Activated CD4-positive, alpha-beta T cell treated with anti-CD3 and anti-CD28 coated beads, Interleukin-2, amount 50 U/mL, for 48 hours (primary cell): ENCODE measurements at places on chromosomes 11 and 22.

DNA sequence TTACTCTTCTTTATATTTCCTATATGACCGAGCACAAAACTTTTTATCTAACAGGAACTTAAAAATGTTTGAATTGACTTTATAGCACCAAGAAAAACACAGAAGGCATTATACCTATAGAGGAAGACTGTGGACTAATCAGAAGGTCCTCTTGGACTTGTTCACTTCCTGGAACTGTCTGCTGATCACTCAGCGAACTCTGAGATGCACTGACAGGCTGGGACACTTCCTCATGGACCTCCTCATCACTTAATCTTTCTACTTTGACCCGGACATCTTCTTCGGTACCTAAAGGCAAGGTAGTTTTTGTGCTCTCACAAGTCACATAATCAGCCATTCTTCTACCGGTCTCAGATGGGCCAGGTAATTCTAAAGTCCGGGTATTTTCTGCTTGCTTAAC, 54.0 kb downstream of the ZBTB44 start:
- no peak for DNase-seq

DNA sequence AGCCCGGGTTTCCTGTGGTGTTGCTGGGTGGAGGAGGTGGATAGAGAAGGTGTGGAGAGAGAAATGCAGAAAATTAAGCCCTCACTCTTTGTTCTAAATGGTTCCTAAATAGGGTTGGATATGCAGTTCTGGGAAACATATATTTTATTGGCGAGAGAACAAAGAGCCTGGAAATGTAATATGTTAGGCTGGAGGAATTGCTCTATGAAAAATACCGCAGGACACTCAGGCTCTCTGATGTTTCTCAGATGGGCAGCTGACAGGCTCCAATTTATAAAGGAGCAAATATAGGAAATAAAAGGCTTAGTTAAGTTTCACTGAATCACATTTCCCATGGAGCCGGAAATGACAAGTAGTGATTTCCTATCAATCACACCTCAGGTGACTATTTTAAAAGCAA, 428.0 kb downstream of the TMEM135 start:
- DNase-seq = no peak

- no peak for DNase-seq
Observed at GRCh38 chr11:62889126-62889483, 8.4 kb downstream of the SLC3A2 start.

- no peak for DNase-seq
Observed at GRCh38 chr22:35970616-35971455, 57.8 kb downstream of the RBFOX2 start.

DNA sequence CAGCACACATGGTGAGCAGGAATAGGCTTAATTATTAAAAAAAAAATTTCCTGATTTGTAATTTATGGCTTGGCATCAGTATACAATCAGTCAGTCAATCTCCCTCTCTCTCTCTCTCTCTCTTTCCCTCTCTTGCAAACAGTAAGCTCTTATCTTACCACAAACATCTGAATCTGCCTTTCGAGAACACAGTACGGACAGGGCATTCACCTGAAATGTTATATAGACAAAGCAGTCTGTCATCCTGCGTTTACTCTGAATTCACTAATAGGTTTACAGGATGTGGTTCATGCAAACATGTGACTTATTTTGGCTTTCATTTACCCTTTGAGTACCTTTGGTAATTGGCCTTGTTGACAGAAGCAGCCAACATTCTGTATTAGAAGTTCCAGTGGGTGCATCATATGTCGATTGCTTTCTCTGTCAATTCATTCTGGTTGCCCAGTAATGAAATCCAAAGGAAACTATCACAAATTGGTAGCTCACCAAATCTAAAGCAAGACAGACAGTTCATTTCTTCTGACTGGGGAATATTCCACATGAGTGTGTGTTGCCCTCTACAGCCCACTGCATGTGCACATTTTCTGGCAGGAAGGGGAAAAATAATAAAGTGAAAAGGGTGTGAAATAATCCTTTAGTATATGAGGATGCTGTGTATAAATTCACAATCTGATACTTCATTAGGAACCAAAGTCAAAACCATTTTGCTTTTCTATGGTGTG, 1058.2 kb downstream of the LRRC4C start:
- DNase-seq = no peak

GRCh38 chr11:67315325-67315909, 12.1 kb downstream of the SSH3 start:
- DNase-seq = no peak

- DNase-seq = no peak
Observed at GRCh38 chr11:29984544-29984943, 32.3 kb downstream of the KCNA4 start.

DNA sequence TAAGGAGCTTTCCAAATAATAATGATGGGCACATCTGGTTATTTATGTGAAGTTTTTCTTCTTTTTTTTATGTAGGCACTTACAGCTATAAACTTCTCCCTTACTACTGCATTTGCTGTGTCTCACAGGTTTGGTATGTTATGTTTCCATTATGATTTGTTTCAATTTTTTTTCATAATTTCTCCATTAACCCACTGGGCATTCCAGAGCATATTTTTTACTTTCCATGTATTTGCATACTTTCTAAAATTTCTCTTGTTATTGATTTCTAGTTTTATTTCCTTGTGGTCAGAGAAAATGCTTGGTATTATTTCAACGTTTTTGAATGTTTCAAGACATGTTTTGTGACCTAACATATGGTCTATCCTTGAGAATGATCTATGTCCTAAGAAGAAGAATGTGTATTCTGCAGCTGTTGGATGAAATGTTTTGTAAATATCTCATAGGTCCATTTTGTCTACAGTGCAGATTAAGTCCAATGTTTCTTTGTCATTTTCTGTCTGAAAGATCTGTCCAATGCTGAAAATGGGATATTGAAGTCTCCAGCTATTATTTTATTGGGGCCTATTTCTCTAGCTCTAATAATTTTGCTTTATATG, 362.1 kb downstream of the DDX10 start:
- no peak for DNase-seq

- DNase-seq = no peak
Observed at GRCh38 chr11:15371533-15371932, 256.8 kb downstream of the INSC start.

- no peak for DNase-seq
Observed at GRCh38 chr11:35809561-35809960, 134.3 kb upstream of the LDLRAD3 start.

- no peak for DNase-seq
Observed at GRCh38 chr11:83782329-83782728, 496.2 kb upstream of the CCDC90B start.

DNA sequence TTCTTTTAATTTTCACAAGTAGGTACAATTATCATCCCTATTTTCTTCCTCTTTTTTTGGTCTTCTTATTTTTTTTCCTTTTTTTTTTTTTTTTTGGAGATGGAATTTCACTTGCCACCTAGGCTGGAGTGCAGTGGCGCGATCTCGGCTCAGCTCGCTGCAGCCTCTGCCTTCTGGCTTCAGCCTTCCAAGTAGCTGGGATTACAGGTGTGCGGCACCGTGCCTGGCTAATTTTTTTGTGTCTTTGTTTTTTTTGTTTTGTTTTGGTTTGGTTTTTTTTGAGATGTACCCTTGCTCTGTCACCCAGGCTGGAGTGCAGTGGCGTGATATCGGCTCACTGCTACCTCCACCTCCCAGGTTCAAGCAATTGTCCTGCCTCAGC, 16.7 kb downstream of the TOB2 start:
- DNase-seq = no peak

DNA sequence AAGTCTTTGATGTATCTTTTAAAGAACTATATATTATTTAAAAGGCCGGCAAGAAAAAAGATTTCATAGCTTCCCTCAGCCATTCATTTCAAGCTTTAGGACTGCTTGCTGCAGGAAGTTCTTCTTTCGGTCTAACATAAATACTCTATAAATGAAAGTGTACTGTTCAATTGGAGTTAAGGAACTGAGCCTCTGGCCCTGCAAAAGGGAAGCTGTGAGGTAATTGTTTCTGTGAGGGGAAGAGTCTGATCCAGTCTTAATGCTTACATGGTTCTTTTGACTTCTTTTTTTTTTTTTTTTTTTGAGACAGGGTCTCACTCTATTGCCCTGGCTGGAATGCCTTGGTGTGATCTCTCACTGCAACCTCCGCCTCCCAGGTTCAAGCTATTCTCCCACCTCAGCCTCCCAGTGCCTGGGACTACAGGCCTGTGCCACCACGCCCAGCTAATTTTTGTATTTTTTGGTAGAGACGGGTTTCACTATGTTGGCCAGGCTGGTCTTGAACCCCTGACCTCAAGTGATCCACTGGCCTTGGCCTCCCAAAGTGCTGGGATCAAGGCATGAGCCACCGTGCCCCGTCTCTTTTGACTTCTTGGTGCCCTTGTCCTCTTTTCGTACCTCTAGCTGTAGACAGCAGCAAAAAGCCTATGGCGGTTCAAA, 4.7 kb upstream of the TRIM29 start:
- DNase-seq = no peak

DNA sequence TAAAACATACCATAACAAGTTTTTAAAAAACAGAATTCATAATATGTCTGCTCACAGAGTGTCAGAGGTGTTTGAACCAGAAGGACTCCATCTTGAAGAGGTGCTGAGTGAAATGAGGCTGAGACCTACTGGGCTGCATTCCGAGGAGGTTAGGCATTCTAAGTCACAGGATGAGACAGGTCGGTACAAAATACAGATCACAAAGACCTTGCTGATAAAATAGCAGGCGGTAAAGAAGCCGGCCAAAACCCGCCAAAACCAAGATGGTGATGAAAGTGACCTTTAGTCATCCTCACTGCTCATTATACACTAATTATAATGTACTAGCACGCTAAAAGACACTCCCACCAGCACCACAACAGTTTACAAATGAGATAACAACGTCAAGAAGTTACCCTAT, 116.4 kb downstream of the ARHGAP32 start:
- no peak for DNase-seq

- no peak for DNase-seq
Observed at GRCh38 chr22:48941903-48942575, 885.6 kb downstream of the BRD1 start.

GRCh38 chr22:47355776-47356510, 593.5 kb downstream of the TBC1D22A start:
- DNase-seq = no peak

DNA sequence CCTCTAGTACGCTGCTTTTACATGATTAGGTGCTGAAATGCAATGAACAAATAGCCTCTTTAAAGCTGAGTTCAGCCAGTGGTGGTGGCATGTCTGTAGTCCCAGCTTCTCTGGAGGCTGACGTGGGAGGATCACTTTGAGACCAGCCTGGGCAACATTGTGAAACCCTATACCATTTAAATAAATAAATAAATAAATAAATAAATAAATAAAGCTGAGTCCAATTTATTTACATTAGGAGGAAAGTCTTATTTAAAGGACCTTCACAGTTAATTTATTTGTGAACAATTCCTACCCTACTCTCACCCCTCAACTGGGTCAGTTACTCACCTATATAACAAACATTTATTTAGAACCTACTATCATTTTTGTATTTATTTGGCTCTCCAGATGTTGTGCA, 4.8 kb upstream of the CHRDL2 start:
- no peak for DNase-seq

- DNase-seq = no peak
Observed at GRCh38 chr11:57647372-57647771, 2.3 kb downstream of the YPEL4 start.

- DNase-seq = peak; percentile 41
Observed at GRCh38 chr11:120229451-120230424, 10.2 kb upstream of the POU2F3 start.

DNA sequence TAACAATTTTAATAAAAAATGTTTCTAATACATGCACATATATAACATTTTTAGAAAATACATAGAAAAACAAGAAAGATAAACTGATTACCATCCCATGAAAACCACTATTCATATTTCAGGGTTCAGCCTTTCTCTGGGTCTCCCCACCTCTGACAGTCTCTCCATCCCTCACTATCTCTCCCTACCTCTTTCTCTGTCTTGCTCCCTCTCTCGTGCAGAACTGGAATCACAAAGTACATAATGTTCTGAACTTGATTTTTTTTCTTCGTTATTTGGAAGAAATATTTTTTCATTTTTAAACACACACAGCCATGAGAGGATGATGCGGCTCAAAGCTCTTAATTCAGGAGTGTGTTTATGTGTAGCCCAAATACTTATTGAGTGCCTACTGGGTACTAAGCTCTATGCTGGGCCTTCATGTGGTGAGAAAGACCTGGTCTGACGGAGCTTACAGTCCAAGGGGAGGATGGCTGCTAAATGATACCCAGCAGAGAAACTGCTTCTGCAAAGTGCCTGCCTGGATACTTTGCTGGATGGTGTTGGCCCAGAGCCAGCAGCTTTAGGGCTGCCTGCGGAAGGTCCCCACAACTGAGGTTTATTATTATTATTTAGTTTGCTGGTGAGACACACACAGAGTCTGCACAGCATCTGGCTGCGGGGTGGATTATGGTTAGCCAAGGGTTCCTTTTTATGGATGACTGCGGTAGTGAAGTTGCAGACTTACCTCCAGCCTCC, 42.6 kb downstream of the SC5D start:
- no peak for DNase-seq

DNA sequence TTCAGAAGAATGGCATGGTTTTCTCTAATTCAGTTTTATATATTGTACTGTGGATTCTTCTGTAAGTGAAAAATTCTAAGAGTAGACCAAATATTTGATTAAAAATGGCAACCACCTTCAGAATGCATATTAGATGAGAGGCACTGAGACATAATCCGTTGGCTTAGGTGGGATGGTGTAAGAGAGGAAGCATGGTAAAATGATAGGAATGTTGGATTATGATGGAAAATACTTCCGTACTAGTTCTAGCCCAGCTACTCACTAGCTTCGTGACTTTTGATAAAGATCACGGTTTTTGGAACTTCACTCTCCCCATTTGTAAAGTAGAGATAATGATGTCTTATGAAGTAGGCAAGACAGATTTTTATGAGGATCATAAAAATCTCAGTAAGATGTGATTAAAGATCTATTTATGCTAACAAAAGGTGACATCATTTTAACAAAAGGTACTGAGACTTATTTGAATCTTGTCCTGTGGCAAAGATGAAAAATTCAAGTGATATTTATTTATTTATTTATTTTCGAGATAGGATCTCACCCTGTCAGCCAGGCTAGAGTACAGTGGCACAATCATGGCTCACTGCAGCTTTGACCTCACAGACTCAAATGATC, 37.5 kb downstream of the UVRAG start:
- no peak for DNase-seq

DNA sequence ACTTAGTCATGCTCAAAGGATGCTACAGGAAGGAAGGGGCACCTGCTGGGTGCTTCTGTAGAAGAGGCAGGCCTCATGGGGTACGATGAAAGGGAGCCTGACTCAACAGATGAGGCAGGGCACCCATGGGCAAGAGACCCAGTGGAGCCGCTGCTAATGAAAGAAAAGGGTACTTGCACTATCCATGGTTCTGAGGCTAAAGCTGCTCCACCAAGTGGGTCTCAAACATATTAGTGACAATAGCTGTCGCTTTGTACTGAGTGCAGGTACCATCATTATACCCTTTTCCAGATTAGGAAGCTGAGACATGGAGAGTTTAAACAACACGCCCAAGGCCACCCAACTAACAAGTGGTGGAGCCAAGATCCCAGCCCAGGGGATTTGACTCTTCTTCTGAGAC, 127.5 kb upstream of the SERPIND1 start:
- no peak for DNase-seq
